Breast epithelium (tissue), 4 donors: ENCODE measurements at places on chromosomes 5 and 9.

- no peak for DNase-seq
Observed at GRCh38 chr5:128493657-128494329, 44.3 kb downstream of the FBN2 start.

GRCh38 chr5:153671653-153672346 is 181.3 kb downstream of the GRIA1 start:
- no peak for DNase-seq

- no peak for DNase-seq
Observed at GRCh38 chr5:141743866-141744272, 61.8 kb upstream of the ARAP3 start.

DNA sequence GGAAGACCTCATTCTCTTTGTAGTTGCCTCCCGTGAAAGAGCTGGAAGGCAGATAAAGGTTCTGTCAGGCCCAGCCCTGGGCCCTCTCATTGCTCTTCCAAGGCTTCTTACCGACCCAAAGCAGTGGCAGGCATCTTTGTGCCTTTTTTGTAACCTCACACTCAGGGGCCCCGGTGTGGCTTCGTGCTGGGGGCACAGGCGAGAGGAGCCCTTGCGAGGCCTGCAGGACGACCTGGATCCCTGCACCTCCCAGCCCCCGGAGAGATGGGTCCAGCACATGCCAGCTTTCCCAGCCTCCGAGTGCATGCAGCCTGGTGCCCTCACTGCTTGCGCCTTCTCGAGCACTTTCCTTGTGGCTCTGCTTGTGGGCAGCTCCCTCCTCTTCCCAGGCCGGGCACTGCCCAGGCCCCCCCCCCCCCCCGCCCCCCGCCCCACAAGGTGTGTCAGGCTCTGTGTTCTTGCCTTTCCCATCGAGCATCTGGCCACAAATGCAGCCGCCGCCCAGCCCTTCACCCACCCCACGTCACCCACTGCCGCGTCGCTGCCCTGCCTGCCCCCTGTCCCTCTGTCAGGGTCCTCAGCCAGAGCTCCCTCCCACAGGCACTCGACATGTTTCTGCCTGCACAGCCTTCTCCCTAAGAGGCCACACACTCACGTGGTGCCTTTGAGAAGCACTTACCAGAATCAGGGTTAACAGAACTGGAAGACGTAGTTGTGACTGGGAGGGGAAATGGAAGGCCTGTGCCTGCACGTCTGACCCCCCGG is 63.7 kb upstream of the CACNA1B start:
- peak; percentile 43 for DNase-seq

DNA sequence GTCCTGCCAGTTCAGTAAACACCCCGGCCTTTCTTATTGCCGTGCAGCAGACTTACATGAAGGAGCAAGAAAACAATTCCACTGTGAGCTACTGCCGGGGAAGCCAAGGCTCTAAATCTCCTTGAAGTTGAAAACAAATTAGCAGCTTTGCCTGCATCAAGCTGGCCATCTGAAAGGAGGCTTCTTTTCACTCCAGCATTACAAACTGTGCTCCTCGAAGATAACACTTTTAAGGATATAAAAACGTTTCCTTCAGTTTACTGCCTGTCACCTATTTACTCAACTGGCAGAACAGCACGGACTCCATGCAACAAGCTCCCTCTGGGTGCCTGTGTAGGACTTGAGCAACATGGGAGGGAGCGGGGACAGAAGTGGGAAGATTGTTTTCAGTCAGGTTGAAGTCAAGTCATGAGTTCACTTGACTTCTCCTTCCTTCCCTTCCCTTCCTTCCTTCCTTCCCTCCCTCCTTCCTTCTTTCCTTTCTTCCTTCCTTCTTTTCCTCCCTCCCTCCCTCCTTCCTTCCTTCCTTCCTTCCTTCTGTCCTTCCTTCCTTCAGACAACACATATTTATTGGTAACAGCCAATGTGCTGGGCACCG is 67.4 kb downstream of the ZNF608 start:
- DNase-seq, result no peak

- DNase-seq, result no peak
Observed at GRCh38 chr9:26057050-26057449, 378.8 kb upstream of the TUSC1 start.

DNA sequence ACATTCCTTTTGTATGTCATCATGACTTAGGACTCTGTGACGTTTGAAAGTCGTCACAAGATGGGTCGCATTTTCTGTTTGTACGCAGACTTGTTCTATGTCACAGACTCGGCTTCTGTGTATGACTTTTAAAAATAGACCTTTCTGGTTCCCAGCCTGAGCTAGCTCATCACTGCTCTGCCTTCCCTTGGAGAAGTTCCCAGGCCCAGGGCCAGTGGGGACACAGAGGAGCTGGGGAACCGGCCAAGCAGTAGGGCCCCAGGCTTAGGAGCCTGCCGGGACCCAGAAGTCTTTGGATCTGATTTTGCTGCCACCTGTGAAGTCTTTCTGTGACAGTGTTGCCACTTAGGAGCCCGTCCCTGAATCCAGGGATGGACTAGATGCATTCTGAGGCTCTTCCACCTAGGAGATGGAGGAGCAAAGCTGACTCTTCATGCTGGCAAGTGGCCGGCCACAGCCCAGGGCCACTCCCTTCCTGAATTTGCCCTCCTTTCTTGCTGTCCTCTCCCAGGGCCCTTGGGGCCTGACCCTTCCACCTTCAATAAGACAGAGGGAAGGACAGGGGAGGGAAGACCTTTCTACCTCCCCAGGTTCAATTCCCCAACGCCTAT is 18.1 kb upstream of the UBE2QL1 start:
- peak; percentile 30 for DNase-seq

GRCh38 chr9:88169700-88170099 is 31.4 kb upstream of the SPATA31C2 start:
- DNase-seq, result no peak

DNA sequence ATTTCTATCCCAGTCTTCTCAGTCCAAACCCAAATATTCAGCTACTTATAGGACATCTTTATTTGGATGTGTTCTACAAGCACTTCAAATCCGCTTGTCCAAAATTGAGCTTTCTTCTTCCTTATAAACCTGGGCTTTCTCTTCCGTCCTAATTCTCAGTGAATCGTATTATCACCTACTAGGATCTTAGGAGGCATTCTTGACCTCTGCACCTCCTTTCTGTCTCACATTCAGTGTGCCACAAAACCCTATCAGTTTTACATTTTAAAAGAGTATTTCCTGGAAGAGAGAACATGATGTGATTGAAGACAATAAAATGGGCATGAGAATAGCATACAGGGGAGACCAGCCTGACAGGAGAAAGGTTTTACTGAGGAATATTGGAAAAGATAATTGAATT is 16.8 kb upstream of the GNE start:
- DNase-seq, result no peak

DNA sequence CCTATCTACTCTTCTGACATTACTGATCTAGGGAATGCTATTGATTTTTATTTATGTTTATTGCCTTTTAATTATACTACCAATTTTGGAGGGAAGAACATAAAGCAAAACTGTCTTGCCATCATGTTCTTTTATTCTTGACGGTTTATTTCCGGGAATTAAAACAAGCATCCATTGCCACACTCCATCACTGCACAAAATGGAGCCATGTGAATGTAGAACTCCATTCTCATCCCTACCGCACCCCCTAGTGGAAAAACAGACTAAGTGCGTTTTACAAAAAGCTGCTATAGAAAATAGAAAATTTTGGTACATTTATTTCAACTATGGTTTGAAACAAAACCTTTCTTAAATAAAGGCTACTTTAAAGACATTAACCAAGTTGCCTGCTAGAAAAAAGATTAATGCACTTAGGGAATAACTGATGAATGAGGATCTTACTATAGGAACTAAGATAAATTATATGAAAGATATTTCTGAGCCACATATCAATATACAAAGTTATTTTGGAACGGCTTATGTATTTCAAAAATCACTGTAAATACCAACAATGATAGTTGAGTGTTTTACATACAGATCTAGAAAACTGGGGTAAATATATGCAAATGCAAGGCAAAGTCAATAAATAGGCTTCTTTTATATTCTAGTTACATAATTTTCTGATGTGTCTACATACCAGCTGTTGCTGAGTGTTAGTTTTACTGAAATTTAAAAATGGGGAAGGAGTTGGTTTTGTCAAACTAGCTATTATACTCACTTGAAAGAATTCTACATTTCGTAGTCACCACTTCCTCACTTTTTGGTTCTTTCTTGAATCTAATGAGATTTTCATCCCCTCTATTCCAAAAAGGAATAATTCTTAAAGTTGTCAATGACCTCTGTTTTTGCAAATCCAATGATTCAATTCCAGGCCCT is 26.5 kb downstream of the OXCT1 start:
- no peak for DNase-seq

- DNase-seq, result no peak
Observed at GRCh38 chr9:18474783-18475182, 830 bp downstream of the ADAMTSL1 start.

DNA sequence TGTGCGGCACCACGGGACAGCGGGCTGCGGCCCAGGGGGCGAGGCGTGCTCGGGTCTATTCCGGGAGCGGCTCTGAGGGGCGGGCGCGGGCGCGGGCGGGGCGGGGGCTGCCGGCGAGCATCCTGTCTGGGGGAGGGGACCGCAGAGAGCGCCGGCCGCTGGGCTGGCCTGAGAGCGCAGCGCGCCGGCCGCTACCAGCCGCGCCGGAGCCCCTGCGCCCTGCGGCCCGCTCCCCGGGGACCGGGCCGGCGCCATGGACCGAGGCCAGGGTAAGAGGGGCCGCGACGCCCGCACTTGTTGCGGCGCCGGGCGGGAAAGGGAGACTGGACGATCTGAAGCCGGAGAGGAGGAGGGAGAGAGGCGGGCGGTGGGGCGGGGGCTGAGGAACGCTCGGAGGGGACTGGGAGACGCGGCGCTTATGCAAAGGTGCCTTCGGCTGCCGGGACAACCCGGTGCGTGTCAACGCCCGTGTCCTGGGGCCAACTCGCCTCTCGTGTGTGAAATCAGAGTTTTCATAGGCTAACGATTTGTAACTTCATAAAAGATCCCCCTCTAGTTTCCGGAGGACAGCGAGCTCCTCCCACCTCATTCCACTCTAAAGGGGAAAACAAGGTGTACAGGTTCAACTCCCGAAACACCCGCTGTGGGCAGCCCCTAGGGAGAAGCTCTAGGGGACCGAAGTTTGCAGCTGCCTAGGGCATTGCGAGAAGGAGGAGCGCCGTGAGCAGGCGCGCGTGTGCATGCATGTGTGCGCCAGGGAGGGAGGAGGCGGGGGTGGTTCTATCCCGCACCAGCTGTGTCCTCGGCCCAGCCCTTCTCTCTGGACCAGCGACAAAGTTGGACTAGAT is at the start of gene AFAP1L1:
AFAP1L1 (plus strand) TSS at position 144 of the 848 bp plus-strand sequence; CDS start at position 254, 110 bp downstream.
- no peak for DNase-seq

- DNase-seq, result peak; percentile 73
Observed at GRCh38 chr9:121609822-121610637, 41.4 kb upstream of the DAB2IP start.

DNA sequence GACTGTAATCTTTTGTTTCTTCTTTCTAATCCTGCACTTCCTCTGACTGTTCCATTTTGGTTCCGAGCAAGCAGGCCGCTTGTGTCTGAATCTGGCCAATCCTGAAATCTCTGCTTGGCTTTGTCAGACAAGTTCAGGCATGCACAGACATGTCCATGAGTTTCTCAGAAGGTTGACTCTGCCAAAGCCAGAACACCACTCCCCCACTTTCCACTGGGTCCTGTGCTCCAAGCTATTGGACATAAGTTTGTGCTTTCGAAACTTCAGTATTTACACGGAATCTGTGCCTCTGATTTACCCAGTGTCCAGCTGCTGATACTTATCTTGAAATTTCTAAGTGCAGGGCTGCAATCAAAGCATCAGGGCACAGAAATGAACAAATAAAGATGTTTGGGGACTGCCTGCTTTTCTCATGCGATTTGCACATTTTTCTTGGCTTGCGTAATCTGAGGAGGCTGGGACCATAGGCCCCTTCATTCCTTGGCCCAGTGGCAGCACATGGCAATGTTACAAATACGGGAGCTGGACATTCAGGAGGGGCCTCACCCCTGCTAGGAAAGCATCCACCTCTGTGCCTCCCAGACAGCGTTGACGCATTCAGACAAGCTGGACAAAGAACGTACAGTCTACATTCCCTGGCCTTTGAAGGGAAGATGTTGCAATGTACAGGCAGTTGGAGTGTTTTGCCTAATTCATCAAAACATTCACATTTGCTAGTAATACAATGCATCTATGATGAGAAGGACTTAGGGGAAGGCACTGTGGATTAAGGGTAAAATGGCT is 209.2 kb upstream of the PAPPA start:
- peak; percentile 90 for DNase-seq

DNA sequence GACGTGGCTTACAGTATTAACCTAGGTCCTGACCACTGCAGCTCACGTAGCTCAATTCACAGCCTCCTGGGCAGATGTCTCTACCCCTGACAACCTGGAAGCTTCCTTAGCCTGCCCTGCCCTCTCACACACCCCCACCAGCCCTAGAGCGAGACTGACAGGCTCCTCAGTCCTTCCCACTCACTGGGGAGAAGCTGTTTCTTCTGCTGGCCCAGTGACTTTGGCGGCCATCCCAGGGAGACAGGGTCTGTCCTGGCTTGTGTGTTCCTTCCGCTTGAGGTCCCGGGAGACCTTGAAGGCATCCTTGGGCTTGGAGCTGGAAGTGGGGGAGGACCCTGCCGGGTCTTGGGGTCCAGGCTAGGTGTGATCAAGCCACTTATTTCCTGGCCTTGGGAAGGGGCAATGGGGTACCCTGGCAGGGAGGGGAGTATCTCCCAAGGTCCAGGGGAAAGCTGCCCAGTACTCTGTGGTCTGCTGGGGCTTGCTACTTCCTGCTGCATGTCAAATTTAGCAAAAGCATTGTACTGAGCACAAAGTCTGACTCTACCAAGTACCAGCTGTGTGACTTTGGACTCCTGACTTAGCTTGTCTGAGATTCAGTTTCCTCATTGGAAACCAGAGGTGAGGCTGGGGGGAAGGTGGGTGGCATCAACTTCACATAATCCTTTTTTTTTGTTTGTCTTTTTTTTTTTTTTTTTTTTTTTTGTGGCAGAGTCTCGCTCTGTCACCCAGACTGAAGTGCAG is 1.9 kb downstream of the MIGA2 start:
- DNase-seq, result no peak

- DNase-seq, result no peak
Observed at GRCh38 chr5:135429301-135430134, 17.6 kb downstream of the DCANP1 start.

DNA sequence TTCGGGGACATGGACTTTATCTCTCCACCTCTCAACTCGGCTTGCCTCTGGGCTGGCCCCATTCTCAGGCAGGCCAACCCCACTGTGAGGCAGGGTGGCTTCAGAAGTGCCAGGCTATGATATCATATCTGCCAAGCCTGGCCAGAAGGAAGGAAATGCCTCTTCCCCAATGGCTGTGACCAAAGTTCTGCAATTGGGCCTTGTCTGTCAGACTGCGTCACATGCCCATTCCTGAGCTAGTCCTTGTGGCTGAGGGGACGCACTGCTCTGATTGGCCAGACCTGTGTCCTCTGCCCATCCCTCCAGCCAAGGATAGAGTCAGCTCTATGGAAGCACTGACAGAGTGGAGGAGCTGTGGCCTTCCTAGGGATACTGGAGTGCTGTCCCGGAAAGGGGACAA is 11.9 kb downstream of the SMIM23 start:
- no peak for DNase-seq

- no peak for DNase-seq
Observed at GRCh38 chr5:155512329-155512728, 498.8 kb downstream of the KIF4B start.
